ENCODE measurements at places on chromosomes 16 and 17.

DNA sequence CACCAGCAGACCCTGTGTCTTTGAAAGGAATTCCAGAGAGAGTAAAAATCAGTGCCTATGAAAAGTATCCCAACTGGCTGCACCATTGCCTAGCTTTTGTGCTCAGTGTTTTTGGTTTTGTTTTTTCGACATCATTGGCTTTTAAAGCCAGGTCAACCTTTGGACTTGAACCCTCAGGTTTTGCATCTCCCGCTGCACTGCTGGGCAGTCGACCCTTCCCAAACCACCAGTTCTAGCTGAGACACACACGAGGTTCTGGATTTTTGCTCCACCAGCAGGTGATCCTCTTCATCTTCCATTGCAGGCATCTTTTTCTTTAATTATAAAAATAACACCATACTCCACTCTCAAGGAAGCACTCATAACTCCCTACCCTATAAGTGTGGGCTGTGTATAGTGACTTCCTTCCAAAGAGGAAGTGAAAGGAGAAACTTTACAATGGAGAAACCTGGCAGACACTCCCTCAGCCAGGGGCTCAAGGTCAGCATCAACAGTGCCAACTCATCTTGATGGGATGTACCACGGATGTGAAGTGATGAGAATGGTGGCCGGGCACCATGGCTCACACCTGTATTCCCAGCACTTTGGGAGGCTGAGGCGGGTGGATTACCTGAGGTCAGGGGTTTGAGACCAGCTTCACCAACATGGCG lies 57.8 kb downstream of the BMERB1 start:
- no peak for DNase-seq

DNA sequence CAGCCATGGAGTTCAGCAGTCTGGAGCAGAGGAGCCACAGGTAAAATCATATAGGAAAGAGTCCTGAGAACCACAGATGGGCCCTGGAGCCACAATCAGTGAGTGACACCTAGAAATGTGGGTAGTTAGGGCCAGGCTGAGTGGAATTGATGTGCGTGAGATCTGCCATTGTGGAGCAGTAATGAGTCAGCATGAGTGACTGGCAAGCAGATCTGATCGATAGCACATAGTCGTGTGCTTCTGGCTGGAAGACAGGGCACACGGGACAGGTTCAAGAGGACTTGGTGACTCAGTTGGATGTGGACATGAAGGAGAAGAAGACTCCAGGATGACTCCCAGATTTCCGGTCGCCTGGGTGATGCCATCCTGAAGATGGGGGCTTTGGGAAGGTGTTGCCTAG lies 12.3 kb downstream of the ADORA2B start:
- DNase-seq = no peak

DNA sequence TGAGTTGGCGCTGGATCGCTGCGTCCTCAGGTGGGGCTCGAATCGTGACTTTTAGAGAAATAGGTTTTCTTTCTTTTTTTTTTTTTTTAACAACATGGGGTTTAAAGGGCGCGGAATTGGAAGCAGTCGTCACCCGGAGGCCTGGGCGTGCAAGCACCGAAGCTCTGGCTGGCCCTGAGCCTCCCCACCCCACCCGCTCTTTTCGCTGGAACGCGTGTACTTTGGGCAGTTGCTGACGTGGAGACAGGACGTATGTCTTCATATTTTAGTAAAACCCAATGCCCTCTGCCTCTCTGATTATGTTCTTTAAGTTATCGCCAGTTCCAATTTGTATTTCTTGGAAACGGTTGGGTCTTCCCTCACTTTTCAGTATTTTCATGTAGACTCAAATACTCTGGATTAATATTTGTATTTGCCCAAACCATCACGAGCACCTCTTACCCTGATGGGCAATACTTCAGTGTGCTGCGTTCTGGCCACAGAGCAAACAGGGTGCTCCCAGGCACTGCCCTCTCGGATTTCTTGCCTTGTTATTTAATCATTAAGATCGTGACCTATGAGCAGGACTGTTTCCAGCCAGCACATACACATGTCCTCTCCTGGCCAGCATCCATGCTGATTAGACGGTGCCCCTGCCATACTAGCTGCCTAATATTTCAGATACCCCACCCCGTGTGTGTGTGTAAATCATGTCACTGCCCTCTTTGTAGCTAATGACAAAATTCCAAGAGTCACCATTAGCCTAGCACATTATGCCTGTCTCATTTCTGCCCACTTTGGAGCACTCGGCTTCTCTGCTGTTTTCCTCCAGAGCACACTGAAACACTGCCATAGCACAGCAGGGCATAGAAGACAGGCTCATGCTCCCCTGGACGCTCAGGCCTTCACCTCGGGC lies 805 bp upstream of the C16orf95 start:
- DNase-seq = no peak

GRCh38 chr16:2791174-2791573 lies 3.8 kb upstream of the PRSS33 start:
- DNase-seq = no peak

GRCh38 chr17:78899361-78900260 lies 3.4 kb downstream of the CEP295NL start:
- no peak for DNase-seq

DNA sequence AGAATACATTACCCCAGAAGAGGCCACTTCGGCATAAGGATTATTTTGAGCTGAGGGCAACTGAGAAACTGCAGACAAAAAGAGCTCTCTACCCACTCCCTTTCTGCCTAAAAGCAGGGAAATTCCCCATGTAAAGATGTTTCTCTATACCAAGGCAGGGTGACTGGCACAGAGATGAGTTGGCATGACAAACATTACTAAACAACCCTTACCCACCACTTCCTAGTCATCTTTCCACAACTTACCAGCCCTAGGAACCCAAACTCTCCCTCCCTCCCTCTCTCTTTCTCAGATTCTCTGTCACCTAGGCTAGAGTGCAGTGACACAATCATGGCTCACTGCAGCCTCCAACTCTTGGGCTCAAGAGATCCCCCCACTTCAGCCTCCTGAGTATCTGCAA lies 68.6 kb downstream of the EMP2 start:
- no peak for DNase-seq

DNA sequence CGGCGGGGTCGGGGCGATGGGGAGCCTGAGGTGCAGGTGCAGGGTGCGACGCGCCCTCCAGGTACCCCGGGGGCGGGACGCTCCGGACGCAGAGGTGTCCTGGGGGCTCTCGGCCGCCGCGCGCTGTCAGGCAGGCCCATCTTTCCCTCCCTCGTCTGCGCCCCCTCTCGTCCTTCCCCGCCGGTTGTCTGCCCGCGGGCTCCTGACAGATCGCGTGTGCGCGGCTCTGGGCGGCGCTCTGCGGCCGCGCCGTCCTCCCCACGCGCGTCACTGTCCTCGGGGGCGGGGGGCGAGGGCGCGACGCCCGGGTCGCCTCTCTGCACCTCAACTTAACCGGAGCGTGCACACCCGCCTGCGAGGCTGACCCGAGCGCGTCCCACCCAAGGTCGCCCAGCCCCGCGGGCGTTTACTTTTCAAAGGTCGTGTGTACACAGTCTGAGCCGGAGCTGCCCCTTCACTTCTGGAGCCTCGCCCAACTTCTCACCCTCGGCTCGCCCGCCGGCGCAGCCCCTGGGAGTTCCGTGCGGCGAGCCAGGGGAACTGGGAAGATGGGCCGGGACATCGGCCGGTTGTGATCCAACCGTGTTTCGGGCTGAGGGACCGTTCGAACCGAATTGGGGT lies 512 bp downstream of the AKAP1 start:
- DNase-seq = no peak

DNA sequence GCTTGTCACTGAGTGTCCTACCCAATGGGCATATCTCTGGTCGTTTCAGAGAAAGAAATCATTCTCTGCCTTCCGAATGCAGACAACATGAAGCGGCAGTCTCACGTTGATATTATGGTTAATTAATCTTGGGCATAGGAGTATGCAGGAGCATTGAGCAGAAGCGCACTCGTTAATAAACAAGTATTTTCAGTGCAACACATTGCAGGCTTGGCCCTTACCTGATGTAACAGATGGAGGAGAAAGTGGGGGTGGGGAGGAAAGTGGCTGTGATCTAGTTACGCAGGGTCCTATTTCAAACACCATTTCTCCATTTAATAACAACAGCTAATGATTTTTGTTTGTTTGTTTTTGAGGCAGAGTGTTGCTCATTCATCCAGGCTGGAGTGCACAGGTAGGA lies 414.0 kb upstream of the RBFOX1 start:
- no peak for DNase-seq

- no peak for DNase-seq
Observed at GRCh38 chr17:48100591-48101011, 677 bp downstream of the CBX1 start.

DNA sequence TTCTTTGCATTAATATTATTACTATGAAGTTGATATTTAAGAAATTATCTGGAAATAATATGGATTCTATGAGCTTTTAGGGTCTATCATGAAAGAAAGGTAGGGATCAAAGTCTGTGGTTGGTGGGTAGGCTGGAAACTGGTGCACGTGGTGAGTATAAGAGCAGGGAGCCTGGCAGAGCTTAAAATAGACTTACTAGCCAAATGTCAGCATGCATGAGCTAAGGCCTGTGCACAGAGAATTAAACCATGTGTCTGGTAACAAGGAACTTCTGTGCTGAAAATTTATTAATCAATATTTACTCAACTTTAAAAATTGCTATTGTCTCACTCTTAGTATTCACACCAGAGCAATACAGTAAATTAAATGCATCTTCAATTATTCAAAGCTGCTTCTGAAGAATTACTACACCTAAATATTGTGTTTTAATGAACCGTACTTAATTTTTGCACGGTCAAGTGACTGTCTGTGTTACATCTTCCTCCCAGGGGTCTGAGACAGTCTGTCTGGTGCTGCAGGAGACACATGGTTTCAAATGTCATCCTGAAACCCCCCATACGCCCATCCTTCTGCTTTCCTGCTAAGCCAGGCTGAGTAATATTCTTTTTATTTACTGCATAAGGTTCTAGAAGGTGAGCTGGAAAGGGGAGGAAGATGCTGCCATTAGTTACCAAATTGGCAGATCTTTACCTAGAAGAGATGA lies 161.0 kb upstream of the NLRP1 start:
- no peak for DNase-seq

- no peak for DNase-seq
Observed at GRCh38 chr17:72846399-72846798, 246.1 kb downstream of the SLC39A11 start.

GRCh38 chr17:58677194-58677880 lies 14.5 kb downstream of the TEX14 start:
- no peak for DNase-seq

GRCh38 chr16:48434653-48435317 lies 49.6 kb upstream of the SIAH1 start:
- no peak for DNase-seq

GRCh38 chr16:49599704-49600103 lies 226.1 kb downstream of the C16orf78 start:
- no peak for DNase-seq

GRCh38 chr17:2929881-2930533 lies 133.4 kb downstream of the OR1D5 start:
- no peak for DNase-seq

GRCh38 chr17:31446195-31446967 lies 54.9 kb downstream of the RAB11FIP4 start:
- DNase-seq = no peak

GRCh38 chr17:16033729-16034349 lies 34.2 kb downstream of the TTC19 start:
- DNase-seq = no peak

- no peak for DNase-seq
Observed at GRCh38 chr16:80294172-80294571, 246.6 kb upstream of the DYNLRB2 start.

- no peak for DNase-seq
Observed at GRCh38 chr17:19302791-19303331, 59.7 kb downstream of the B9D1 start.

DNA sequence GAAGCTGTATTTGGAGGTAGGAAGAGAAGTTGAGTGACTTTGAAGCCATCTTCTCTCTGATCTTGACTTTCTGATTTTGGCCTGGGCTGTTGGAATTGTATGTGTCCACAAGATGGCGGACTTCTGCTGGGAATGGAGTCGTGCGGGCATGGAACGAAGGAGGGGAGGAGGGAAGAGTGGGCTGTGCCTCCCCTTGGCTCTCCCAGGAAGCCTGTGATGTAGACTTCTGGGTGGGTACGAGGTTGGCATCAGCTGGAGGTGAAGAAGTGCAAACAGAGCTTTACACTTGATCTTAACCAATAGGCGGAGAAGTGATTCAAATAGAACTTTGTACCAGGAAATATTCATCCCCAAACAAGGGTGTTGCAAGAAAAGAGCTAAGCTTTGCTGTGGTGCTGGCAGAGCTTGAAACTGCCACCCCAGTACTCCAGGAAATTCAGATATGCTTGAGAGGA lies 7.4 kb upstream of the TMEM220 start:
- DNase-seq = no peak

- DNase-seq = no peak
Observed at GRCh38 chr17:12580640-12581039, 85.0 kb upstream of the MYOCD start.

DNA sequence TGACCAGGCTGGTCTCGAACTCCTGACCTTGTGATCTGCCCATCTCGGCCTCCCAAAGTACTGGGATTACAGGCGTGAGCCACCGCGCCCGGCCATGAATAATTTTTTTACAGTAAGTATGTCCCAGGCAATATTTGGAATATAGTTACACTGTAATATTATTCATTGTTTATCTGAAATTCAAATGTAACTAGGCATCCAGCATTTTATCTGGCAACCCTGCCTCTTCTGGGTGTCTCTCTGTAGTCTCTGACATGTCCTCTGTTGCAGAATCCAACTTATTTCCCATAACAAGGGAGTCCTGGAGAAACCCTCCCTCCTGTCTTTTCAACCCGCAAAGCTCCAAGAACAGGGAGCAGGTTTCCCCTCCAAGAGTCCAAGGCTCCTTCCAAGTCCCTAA lies 36.9 kb upstream of the MYH10 start:
- no peak for DNase-seq

GRCh38 chr17:37492167-37492566 lies 2.5 kb downstream of the DUSP14 start:
- no peak for DNase-seq
